A673 (cell line): ENCODE measurements at places on chromosomes 5 and 9.

- DNase-seq = peak; percentile 34
Observed at GRCh38 chr9:127495884-127496555, 44.7 kb downstream of the LRSAM1 start.

GRCh38 chr5:54769072-54769471 lies 216.3 kb downstream of the ESM1 start:
- DNase-seq = no peak

DNA sequence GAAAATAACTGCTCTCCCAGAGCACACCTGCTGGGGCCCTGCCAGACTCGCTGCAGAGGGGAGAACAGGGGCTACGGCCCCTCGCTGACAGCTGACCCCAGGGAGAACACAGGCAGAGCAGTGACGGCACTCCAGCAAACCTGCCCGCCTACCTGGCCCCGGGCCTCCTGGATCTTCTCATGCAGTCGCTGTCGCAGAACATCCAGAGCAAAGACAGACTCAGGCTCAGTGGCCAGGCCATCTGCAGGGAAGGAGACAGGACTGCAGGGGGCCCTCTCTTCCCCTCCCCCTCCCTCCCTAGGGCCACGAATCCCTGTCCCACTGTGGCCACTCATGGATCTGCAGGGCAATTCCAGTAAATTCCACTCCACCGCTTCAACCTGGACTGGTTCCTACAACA lies 2.4 kb downstream of the SURF6 start:
- no peak for DNase-seq

DNA sequence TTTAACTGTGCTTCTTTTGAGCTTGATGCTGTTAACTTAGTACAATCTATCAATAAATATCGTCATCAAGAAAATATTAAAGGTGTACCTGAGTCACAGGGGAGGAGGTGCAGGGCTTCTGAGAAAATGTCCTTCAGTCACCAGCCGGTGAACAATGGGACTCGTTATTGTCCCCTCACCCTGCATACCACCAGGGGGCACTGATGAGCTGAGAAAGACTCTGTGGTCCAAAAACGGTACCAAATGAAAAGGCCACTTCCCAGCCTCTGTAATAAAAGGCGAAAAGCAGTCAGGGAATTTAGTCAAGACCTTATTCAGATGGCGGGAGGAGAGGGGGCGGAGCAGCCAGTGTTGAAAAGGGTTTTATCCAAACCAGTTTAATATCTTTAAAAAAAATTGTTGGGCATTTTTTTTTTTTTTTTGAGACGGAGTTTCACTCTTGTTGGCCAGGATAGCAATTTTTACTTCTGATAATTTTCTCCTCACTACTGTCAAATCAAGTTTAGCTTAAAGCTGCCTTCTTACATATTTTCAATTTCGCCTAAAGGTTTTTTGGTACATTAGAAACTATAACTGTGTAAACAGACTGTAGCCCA lies 271.9 kb upstream of the ADAMTS16 start:
- DNase-seq = peak; percentile 66

DNA sequence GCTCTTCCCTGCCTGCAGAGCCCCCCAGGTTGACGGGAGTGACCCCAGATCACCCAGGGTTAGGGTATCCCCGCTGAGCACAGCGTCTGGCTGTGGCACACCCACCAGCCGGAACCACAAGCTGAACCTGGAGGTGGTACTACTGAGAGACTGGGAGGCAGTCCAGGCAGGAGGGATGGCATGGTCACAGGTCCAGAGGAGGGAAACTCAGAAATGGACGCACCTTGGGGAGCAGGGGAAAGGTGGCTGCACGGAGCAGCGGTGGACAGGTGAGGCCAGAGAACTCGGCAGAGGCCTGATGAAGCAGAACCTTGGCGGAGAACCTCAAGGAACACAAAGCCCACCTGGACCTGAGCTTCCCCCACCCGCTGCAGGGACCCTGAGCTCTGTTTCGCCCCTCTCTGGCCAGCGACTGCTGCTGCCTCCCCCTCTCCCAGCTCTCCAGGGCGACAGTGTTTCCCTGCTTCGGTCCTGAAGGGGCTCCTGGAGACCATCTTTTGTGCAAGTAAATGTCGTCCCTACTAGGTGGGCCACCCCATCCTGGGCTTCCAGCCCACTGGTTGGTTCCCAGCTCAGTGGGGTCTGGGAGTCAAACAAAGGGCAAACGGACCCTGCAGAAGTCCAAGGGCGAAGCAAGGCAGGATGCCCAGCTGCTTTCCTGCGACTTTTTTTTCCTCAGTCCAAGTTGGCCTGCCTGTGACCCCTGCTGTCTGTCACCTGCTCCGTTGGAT lies 845 bp downstream of the ADGRD2 start:
- no peak for DNase-seq

GRCh38 chr5:107790671-107791070 lies 119.9 kb upstream of the EFNA5 start:
- DNase-seq = no peak

DNA sequence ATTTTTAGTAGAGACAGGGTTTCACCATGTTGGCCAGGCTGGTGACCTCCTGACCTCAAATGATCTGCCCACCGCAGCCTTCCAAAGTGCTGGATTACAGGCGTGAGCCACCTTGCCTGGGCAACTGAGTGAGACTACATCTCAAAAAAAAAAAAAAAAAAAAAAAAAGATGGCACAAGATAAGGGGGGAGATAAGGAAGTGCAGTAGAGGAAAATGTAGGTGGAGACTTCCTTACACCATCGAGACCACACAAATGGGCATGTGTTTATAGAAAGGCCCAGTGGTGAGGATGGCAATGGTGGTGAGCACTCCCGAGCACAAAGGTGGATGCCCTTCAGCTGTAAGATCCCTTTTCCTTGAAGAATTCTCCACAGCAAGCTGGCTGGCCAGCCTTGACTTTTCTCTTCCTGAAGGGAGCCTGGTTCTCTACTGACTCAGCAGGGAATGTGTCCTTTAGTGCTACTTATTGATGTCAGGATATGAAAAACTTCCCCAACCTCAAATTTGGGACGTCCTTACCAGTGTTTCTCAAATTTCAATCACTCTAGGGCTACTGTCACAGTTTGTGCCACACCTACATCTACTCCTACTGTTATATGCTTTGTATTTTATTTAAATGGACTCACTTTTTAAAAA lies 28.2 kb downstream of the ERGIC1 start:
- no peak for DNase-seq

GRCh38 chr9:99511723-99512122 lies 289.6 kb downstream of the SEC61B start:
- no peak for DNase-seq

DNA sequence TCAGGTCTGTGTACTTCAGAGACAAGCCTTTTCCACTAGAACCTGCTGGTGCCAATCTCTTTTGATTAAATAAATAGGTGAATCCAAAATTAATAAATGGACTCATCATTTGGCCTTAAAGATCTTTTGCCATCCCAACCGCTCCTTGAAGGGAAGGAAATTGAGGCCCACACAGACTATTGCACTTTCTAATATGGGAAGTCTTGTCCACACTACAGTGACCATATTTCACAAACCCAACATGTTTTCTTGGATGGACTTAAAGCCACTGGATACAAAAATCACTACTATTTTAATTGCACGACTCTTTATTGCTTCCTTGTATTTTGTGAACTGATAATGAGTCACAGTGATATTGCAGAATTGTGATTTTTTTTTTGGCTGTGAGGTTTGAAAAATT lies 135.0 kb downstream of the DIRAS2 start:
- DNase-seq = no peak

- DNase-seq = no peak
Observed at GRCh38 chr9:132201139-132201538, 39.3 kb downstream of the NTNG2 start.

- DNase-seq = peak; percentile 98
Observed at GRCh38 chr5:109256486-109256885, 153.3 kb downstream of the PJA2 start.

DNA sequence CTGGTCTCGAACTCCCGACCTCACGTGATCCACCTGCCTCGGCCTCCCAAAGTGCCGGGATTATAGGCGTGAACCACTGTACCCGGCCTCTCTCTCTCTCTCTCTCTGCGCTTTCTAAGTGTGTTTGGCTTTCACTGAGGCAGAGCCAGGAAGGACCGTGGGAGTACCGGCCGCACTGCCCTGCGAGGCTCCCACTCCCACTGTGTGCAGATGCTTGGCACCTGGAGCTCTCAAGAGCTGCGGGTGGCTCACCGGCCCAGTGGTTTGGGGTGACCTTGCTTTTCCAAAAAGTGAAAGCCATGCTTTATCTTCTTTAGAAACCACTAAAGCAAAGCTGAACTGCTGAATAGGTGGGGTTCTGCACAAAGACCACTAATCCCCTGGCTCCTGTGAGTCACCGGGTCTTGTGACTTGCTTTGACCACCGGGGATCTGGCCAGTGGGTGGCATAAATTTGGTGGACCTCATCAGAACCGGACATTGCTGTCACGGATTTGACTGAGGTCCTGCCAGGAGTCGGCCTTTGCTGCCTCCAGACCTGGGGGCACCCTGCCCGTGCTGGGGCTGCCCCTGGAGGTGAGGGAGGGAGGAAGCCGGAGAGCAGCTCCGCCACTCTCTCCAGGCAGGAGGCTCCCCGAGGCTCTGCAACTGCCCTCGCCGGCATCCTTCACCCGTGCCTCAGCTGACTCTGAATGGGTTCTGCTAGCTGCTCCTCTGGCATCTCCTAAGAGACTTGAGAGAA lies 228.9 kb downstream of the FANCC start:
- no peak for DNase-seq

GRCh38 chr5:160548949-160549645 lies 127.4 kb downstream of the PTTG1 start:
- DNase-seq = no peak

GRCh38 chr5:133347039-133347438 lies 265.3 kb downstream of the FSTL4 start:
- no peak for DNase-seq
